ENCODE measurements at places on chromosomes 7 and 10.

DNA sequence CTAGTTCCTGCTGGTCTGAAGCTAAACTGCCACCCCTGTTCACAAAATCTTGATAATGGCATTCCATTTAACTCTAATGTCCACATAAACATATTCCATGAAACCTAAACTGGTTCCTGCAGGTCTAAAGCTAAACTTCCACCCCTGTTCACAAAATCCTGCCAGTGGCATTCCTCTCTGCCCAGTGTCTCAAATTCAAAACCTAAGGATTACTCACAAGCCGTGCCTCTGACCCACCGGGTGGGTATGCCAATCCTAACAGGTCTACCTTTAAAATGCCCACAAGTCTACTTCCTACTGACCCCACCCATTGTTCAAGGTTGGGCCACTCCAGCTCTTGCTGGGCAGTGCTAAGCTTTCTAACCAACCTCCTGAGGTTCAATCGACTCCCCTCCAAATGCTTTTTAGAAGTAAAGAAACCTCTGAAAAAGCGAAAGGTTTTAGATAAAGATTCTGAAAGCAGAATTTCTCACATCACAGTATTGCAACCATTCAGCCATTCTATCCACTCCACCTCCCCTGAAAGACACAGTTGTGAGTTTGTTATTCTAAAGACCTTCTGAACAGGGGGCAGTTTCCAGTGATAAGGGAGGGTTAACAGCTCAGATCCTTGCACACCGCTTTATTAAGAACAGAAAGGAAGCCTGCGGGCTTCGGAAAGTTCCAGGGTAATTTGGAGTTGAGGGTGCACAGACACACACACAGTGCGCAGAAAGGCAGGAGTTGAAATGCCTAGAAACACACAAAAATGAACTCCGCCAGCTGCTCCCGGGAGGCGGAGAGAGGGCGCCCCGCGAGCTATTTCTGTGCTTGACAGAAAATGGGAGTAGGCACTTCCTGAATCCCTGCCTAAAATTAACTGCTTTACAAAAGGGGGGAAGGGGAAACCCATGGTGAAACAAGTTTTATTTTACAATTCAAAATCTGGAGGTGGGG is 87.7 kb downstream of the TNS3 start:
- no peak for DNase-seq

DNA sequence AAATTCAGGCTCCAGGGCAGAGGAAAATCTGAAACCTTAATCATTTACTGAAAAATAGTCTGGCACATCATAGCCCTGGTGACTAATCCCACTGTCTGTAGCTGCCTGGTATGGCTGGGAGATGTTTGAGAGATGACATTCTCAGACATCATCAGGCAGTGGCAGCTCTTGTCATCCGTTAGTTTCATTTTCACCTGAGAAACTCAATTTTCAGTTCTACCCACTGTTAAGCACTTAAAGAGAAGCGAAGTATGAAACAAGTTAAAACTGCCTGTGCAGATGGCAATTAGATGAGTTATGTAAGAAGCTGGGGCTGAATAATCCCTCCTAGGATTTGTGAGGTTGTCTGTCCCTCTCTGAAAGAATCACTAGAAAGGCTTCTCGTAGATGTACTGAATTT is 150.2 kb downstream of the NSUN6 start:
- no peak for DNase-seq

DNA sequence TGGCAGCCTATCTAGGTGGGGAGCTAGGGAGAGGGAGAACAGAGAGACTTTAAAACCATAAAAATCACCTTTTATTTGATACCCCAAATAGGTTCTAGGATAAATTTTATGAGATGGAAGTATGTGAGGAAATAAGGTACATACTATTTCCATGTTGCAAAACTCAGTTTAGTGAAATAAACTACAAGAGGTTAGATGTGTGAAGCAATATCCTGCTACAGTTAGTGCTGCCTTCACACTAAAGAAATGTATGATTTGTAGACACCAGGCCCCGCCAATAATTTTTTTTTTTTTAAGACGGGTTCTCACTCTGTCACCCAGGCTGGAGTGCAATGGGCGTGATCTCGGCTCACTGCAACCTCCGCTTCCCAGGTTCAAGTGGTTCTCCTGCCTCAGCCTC is 34.4 kb upstream of the RSBN1L start:
- no peak for DNase-seq

DNA sequence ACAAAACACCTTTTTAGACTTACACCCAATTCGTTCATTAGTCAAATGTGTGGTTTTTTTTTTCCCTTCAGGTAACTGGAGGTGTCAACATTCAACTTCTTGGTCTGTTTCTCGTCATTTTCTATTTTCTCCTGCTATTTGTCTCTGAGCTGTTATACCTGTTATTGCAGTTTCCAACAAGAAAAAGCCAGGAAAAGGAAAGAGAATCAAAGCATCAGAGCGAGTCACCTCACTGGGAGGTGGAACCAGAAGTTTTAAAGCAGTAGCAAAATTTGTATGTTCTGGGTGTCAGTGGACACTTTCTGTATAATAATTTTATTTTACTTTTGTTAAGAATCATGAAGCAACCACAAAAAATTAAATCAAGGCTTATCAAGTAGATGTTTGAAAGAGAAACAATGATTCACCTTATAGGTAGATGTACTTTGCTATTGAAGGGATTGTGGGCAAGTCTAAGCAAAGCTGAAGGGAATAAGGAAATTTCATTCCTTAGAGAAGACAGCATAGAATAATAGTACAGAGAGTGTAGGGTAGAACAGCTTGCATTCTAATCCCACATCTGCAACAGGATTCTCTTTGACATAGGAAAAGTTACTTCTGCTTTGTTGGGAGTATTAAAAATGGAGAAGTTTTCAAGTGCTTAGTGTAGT is 675.8 kb downstream of the PCDH15 start:
- no peak for DNase-seq

- DNase-seq: no peak
Measured at GRCh38 chr7:31202801-31203200, 137.7 kb downstream of the NEUROD6 start.

DNA sequence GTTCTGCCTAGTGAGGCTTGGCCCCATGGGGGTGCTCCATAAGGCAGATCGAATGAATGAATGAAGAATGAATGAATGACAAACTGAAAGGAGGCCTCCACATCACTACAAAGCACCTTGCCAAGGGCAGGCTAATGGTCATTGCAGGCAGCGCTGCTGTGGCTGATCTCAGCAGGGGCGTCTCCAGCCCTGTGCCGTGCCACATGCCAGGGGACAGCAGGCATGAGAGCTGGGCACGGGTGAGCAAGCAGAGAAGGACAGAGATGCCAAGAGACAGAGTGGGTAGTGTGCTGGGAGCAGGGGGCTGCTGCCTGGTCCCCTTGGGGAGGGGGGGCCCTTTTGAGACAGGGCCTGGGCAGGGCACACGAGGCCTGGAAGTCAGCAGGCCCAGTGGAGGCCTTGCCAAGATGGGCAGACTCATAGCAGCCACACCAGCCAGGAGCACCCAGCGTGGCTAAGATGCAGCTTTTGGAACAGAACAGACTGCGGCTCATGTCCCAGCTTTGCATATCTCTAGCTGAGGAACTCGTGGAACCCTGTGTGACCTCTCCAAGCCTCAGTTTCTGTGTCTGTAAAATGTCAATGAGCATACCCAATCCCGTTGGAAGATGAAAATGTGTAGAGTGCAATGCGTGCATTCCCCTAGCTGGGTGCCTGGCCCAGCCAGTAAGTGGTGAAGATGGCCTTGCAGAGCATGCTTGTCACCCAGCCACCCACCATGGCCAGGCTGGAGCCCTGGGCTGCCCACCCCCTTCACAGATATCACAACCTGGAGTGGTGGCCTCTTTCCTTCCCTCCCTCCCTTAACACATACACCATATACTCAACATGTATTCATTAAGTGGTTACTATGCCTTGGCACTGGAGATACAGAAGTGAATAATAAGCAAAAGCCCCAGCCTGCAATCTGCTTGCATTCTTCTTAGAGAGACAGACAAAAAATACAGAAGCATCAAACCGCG is 61.1 kb upstream of the LRRC18 start:
- no peak for DNase-seq

DNA sequence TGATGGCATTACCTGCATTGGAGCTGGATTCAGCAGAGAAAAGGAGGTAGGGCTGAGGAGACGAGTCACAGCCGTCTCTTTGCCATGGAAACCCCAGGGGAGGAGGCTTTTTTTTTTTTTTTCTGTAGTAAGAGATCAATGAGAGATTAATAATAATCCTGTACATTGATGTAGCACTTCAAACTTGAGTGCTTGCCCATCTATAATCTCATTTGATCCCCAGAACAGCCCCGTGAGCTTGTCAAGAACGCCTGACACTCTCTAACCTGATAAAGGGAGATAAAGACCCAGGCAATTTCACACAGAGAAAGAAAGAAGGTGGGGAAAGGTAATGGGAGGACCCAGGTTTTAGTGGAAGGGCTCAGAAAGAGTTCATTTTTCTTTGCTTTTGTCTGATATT is 195.2 kb upstream of the FOXK1 start:
- no peak for DNase-seq

DNA sequence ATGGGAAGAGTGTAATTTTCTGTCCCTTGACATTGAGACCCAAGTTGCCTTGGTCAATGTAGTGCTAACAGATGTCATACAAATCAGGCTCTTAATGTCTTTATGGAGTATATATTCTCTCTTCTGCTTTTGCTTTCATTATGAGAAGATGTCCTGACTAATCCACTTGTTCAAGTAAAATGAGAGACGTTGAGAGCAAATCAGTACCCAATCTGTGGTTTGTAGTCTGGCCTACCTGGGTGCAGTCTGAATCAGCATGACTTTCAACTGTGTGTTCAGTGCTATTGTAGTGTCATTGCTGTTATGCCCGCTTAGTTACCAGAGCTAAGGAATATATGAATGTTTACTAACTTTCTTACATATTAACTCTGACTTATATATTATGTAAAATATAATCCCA is 612.4 kb downstream of the ANKRD7 start:
- no peak for DNase-seq

GRCh38 chr7:57404343-57404966 is 45.5 kb upstream of the ZNF716 start:
- DNase-seq: no peak

GRCh38 chr7:1811850-1812508 is 141.9 kb downstream of the ELFN1 start:
- DNase-seq: no peak

DNA sequence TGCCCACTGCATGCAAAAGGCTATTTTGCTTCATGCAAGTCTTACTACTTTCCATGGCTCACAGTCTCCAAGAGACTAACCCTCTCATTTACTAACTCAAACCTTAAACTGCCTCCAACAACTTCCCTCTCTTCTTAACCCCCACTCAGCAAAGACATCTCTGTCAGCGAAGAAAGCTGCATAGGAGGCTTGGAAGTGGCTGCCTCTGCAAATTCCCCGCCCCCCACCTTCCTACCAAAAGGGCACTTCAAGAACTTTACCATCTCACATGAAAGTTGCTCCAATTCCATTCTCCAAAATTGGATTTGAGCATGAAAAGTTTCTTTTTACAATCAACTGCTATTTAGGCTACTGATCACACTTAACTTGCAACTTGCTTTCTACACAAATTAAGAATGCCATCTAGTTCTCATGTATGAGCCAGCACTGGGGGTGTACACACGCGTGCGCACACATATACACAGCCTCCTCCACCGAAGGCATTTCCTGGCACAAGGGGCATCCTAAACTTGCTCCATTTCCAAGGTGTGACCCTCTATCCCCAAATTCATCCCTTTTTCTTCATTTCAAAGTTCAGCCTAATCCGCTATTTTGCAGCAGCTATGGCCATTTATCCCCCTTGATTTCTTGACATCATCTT is 1.8 kb downstream of the CCDC6 start:
- no peak for DNase-seq

DNA sequence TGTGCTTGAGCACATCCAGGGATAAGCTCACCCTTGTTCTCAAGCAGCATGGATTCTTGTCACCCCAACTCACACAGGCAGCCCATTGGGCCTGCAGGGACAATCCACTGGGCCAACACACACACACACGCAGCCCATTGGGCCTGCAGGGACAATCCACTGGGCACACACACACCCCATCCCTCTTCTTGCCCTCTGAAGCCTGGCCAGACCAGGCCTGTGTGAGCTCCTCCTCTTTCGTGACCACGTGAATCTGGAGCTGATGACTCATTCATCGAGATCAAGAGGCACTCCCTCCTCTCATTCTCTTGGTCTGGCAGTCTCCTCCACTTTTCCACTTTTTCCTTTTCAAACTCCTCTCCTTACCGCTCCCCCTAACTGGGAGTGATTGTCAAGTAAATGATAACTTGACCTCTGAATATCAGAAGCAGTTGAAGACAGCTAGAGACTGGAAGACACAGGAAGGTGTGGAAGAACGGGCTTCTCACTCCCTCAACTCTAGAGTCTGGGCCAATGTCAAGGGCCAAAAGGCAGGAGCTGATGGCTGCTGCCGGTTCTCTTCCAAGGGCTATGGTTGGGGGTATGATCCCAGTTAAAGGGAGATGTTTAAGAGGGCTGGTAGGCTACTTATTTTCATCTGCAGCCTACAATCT is 89.7 kb downstream of the HIPK2 start:
- DNase-seq: no peak

GRCh38 chr7:11128498-11128897 is 154.8 kb downstream of the PHF14 start:
- no peak for DNase-seq

DNA sequence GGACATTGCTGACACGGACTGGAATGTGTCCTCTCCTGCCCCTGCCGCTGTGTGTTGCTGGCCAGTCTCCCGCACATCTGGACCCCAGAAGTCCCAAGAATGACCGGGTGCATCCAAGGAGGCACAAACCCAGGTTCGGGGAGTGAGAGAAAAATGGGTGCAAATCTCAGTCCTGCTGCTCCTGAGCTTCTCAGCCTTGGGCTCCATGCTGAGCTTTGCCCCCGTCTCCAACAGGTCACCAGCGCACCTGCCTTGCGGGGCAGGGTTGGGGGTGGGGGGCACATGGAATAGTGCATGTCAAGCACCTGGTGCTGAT is 6.0 kb upstream of the NANOS1 start:
- no peak for DNase-seq

GRCh38 chr7:50312250-50313162 is 8.0 kb downstream of the IKZF1 start:
- DNase-seq: no peak

DNA sequence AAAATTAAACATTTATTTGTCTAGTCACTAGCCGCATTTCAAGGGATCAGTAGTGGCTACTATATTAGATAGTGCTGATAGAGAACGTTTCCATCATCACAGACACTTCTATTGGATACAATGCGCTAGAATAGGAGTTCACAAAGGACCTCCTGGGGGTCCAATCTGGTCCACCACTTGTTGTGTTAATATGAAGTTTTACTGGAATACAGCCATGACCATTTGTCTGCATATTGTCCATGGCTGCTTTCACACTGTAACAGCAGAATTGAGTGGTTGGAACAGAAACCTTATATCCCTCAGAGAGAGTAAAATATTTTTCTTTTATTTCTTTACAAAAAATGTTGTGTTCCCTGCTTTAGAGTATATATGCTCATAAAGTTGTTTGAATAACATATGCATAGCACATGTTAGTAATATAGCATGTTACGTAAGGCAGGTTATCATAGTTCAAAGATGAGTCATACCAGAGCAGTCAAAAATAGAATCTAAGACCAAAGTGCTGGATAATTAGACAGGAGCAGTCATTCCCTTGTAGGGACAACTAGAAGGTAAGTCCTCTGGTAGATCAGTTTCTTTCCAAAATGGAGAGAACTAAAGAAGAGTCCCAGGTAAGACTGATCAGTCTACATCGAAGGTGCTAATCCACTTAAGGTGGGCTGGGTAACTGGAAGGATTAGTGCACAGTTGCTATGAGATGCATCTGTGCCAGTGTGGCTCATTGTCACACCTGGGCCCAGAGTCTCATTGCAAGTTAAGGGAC is 14.9 kb downstream of the BZW2 start:
- DNase-seq: no peak

- no peak for DNase-seq
Measured at GRCh38 chr10:72487521-72487920, 132.8 kb upstream of the DNAJB12 start.
